Pancreas (tissue), 10 donors: ENCODE measurements at places on chromosomes 6 and 20.

DNA sequence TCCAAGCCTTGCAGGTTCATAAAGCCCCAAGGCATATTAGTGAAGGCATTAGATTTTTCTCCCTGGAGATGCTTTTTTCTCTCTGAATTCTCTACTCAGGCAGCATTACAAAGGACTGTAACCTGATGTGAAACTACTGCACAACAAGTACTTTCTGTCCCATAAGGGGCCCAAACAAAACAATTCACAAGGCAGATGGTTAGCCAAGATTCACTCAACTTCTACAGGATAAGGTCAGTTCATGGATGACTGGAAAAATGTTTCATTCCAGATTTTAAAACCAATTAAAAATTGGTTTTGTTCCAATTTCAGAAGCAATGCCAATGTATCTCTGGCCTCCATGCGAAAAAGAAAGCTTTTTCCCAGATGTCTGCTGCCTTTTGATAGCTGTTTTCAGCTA, 181.8 kb downstream of the KHDC1L start:
- DNase-seq, result no peak

DNA sequence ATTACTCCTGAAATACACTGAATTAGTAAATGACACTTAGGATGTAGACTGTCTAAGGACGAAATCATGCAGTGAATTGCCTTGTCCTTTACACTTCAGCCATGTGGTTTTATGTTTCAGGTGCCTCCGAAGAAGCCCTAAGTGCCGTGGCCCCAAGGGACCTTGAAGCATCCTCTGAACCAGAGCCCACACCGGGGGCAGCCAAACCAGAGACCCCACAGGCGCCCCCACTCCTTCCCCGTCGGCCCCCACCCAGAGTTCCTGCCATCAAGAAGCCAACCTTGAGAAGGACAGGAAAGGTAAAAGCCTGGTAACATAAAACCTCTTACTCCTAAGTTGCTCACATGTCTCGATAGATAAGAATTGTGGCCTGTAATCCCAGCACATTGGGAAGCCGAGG, 75.3 kb downstream of the SERAC1 start:
- DNase-seq, result no peak

DNA sequence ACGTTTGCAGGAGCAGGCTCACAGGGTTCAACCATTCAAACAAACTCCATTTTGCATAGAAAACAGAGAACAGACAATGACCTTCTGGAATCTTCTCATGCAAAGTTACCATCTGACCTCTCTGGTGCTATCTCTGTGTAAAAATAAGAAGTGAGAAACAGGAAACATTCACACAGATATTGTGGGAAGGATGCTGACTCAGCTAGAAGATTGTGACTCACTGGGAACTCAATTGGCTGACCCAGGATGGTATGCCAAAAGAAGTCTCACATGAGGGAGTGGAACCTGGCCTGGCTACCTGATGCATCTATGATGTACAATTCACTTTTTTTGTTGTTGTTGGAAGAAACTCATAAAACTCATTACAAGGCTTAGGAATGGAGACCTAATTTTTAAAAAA, 61.1 kb upstream of the TBX18 start:
- DNase-seq, result no peak

DNA sequence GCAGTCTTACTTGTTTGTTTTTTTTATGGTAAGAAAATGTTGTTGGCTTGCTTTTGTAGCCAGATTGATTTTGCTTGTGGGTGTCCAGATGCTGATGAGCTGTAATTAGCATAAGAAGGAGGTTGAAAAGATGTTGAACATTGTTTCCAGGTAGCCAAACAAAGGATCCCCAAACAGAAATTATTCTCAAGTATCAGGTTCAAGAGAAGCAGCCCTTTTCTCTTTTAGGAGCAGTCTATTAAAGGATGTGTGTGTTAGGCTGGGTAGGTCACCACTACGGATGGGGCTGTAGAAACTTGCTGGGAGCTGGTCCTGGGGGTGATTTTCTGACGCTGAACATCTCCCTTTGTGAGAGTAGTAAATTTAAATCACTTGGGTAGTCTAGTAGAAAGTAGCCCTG, 86.9 kb upstream of the VSTM2L start:
- no peak for DNase-seq

DNA sequence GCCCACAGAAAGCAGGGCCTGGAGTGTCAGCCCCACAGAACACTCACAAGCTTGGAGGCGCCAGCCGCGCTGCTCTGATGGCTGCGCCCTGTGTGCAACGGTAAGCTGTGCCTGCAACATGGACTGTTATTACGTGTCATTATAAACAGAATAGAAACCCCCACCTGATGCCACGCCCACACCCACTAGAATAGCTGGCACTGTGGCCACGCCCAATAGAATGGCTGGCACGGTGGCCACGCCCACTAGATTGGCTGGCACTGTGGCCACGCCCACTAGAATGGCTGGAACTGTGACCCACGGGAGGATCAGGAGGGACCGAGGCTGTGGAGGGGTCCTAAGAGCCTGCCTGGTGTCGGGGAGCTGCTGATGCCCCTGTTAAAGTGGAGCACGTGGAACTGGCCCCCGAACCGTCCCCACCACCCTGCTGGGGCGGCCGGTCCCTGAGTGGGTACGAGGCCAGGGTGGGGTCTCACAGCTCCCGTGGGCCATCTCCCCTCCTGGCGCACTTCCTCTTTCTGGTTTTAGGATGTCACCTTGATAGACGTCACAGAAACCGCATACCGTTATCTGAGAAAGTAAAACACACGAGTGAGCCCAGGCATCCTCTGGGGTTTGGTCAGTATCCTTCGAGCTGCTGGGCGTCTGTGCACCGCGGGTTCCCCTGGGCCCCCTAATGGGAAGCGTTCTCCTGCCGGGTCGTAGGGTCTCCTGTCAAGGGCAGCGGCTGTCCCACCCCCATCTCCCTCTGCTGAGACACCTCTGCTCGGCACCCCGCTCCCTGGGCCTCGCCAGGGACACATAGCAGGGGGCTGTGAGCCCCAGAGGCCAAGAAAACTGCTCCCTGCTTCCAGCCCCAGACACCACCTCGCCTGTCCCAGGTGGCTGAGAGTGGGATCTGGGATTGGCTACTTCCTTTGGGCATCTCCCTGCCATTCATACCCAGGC, 25.4 kb downstream of the SLC17A9 start:
- no peak for DNase-seq

DNA sequence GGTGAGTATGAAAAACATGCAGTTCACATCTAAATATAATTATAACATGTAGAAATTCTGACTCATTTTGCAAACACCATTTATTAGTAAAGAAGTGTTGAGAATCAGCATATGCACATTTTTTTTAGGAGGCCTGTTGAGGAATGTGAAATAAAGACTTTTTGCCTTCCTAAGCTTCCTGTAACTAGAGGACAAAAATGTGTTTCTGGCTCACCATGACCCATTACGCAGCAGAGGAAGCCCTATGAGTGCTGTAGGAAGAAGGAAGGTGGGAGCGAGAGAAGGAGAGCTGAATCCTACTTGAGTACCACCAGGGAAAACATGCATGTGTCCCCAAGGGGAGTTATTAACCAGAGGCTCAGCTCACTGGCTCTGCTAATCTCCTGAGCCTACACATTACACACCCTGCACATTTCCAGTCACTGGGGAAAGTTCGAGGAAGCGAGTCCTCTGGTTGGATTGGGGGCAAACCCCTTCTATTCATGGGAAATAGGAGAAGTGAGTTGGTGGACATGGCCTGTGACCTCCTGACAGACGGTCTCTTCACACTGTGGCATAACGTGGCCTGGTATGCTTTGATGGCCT, 540.5 kb upstream of the JAG1 start:
- DNase-seq, result no peak

- peak; percentile 68 for DNase-seq
Measured at GRCh38 chr20:19211661-19212468, 577 bp upstream of the SLC24A3 start.

- no peak for DNase-seq
Measured at GRCh38 chr6:105170059-105170458, 9.8 kb downstream of the POPDC3 start.

DNA sequence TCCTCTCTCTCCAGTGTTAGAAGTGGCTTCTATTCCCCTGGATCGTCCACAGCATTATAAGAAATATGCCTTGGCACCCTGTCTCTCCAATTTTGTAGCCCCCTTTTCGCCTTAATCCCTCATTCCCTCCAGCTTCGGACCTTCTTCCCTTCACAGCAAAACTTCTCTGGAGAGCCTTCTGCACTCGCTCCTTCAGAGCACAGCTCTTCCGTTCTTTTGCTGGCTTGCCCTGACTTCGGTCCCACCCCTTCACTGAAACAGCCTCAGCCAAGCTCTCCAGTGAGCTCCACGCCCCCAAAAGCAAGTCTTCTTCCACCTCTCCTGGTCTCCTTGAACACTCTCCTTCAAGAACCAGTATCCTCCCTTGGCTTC, 134.7 kb upstream of the RNF24 start:
- DNase-seq, result peak; percentile 9

- no peak for DNase-seq
Measured at GRCh38 chr6:107235511-107235910, 120.2 kb upstream of the BEND3 start.

DNA sequence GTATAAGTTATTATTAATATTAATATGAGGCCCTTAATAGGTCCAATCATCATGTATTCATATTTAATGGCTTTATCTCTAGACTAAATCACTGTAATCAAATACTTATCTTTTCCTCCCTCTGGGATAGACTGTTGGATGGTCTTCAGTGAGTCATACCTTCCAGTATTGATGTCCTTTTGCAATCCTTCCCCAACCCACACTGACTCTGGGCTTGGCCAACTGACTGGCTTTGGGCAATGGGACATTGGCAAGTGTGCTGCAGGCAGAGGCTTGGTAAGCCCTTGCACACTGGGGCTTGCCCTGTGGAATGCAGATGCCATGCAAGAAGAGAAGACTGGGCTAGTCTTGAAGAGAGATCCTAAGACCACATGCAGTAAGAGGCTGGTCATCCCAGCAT, 136.6 kb downstream of the CCDC170 start:
- DNase-seq, result no peak

GRCh38 chr6:7532821-7533220, 8.7 kb upstream of the DSP start:
- no peak for DNase-seq

DNA sequence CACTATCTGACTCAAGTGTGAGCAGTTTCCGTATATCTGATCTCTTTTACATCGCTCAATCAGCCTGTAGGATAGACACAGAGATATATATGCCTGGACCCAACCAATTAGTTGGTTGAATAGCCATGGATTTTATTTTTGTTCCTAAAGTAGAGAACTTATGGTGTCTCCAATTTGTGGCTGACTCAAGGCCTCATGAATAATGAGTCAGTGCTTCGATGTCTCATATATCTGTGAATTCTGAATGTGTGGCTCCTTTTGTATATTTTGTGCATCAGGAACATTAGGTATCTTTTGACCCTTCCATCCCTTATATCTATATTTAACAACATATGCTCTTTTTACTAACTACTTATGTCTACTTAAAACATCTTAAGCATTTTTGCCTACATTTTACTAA, 64.5 kb downstream of the OR2B2 start:
- no peak for DNase-seq

- DNase-seq, result peak; percentile 44
Measured at GRCh38 chr6:43809417-43810305, 39.6 kb downstream of the VEGFA start.

DNA sequence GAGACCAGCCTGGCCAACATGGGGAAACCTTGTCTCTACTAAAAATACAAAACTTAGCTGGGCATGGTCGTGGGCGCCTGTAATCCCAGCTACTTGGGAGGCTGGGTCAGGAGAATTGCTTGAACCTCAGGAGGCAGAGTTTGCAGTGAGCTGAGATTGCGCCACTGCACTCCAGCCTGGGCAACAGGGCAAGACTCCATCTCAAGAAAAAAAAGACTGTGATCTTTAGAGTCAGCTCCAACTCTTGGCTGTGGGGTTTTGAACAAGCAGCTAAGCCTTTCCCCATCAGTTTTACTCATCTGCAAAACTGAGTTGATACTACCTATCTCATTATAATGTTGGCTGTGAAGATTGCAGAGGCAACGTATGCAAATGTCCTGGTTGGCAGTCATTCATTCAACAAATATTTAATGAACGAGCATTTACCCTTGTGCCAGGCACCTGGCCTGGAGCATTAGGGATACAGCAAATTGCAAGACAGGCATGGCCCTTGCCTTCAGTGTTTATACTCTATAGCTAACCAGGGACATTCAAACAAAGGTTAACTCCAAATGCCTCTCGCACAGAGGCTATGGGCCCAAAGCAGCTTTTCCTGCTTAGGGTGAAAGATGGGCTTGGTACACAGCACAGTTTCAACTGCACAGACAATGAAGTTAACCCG, 37.8 kb downstream of the ILRUN start:
- no peak for DNase-seq

- DNase-seq, result no peak
Measured at GRCh38 chr6:15332446-15332845, 86.6 kb downstream of the JARID2 start.
